ENCODE measurements at places on chromosomes 3 and 15.
A peak's percentile ranks its signal among the peaks of the same experiment; 100 is the strongest.

GRCh38 chr15:68699124-68699880, 120.5 kb downstream of the CORO2B start:
- no peak for DNase-seq

- no peak for DNase-seq
Measured at GRCh38 chr15:31178705-31179104, 77.2 kb upstream of the TRPM1 start.

GRCh38 chr3:30308131-30308530, 298.3 kb upstream of the TGFBR2 start:
- DNase-seq = peak; percentile 62

GRCh38 chr15:99982662-99983061, 249.4 kb upstream of the LYSMD4 start:
- DNase-seq = no peak

DNA sequence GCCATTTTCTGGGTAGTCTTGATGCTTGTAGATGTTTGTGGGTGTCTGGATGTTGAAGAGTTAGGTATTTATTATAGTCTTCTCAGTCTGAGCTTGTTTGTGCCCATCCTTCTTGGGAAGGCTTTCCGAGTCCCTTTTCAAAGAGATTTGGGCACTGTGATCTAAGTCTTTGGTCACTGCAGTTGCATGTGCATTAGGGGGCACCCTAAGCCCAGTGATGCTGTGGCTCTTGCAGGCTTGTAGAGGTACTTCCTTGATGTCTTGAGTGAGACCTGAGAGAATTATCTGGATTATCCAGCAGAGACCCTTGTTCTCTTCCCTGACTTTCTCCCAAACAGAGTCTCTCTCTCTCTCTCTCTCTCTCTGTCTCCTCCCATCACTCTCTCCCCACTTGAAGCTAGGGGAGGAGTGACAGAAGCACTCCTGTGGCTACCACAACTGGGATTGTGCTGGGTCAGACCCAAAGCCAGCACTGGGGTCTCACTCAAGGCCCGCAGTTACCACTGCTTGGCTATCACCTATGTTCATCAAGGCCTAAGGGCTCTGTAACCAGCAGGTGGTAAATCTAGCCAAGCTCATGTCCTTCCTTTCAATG, 68.5 kb downstream of the TMCO5A start:
- peak; percentile 63 for DNase-seq

DNA sequence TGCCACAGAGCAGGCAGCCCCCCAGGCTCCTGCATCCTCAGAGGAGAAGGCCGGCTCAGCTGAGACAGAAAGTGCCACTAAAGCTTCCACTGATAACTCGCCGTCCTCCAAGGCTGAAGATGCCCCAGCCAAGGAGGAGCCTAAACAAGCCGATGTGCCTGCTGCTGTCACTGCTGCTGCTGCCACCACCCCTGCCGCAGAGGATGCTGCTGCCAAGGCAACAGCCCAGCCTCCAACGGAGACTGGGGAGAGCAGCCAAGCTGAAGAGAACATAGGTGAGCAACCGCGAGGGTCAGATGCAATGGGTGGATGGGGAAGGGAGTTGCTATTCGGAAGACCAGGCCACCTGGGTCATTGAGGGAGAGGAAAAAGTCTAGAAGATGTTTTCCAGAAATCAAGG, 53.0 kb downstream of the GAP43 start:
- DNase-seq = no peak

DNA sequence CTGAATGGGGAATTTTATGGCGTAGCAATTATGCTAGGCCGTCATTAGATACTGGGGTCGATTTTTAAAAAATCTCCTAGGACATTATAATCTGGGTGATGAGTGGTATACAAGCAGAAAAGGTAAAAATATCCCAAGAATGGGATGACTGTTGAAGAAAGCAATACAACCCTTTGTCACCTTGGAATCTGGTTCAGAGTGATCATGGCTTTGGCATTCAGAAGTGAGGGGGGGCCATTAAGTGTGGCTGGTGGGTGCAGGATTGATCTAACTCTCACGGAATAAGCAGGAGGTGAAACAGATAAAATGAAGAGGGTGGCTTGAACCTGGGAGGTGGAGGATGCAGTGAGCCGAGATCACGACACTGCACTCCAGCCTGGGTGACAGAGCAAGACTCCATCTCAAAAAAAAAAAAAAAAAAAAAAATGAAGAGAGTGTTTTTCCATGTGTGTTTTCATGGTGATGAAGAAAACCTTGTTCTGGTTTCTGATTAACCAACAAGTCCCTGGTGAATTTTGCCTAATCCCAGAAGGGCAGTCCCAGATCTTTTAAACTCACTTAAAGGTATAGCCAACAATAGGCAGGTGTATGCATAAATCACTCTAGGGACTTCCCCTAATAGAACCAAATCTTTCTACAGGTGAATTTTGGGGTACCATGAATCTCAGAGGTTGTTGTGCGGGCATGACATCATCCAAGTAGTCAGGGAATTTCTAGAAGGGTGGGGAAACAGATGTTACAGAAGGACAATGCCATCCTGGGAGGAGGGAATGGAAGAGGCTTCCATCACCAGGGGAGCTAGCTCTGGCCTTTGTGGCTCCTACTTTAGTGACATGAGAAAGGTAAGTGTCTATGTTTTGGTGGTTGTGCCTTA, 3.1 kb upstream of the RAD54L2 start:
- no peak for DNase-seq
